T-cell (primary cell): ENCODE measurements at places on chromosomes 16 and 17. TPM values are rescaled to one million over a fixed set of nuclear protein-coding genes. Genes with fewer than 3 reads are reported as not detected.
A peak's percentile ranks its signal among the peaks of the same experiment; 100 is the strongest.

DNA sequence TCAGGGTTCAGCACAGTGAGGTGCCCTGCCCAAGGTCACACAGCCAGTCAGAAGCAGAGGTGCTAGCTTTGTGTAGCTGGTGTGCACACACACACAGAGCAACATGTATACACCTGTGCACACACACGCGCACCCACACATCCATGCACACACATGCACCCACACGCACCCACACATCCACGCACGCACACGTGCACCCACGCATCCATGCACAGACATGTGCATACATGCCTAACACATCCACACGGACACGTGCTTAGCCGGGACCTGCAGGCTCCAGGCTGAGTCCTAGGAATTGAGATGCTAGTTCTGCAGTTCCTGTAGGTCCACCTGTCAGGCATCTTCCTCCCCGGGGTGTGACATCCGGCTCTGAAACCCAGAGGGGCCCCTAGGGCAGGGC is 13.0 kb upstream of the DPEP1 start:
- no peak overlapping the region for H3K27ac ChIP-seq
- DNase-seq: no peak
- no peaks in the 10 kb centered on the region for H3K36me3 ChIP-seq
- no peaks in the 10 kb centered on the region for H3K4me1 ChIP-seq

DNA sequence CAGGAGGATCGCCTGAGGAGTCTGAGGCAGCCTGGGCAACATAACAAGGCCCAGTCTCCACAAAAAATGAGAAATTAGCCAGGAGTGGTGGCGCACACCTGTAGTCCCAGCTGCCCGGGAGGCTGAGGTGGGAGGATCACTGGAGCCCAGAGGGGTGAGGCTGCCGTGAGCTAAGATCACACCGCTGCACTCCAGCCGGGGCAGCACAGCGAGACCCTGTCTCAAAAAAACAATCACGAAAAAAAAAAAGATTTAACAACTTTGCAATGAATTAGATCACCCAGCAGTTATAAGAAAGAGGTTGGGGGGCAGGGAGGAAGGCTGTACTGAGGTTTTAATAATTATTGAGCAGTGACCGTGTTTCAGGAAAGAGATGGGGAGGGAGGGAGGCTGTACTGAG is 49.4 kb downstream of the RPH3AL start:
- DNase-seq: no peak
- peaks cover 22% of the 10 kb centered on the region for H3K27me3 ChIP-seq
- H3K4me1 ChIP-seq: peaks cover 3% of the 10 kb centered on the region

DNA sequence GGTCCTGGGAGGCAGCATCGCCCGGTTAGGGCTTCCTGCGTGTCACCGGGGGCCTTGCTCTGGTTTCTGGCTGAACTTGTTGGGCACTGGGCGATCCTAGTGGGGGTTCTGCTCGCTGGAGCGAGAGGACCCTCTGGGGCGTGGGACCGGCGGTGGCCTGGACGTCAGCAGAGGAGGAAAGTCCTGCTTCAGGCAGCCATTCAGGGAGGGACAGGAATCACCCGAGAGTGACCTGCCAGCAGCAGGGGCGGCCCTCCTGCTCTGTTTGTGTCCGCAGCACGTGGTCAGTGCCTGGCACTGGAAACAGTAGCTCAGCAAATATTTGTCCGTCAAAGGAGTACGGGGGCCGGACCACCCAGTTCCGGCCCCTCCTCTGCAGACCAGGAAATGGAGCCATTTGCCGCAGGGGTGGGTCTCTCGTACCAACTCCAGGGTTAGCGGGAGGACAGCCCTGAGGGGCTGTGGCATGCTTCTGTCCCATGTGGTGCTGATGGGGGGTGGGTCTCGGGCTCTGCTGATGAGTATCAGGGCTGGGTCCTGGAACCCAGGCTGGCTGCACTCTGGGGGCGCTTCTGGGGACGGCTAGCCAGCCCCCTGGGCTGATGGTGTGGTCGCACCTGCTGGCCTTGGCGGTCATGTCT is 48.3 kb downstream of the BAIAP2 start:
- DNase-seq: no peak
- H3K4me3 ChIP-seq: no peak overlapping the region
- H3K36me3 ChIP-seq: no peaks in the 10 kb centered on the region
- no peaks in the 10 kb centered on the region for H3K4me1 ChIP-seq
- no peak overlapping the region for H3K27ac ChIP-seq

DNA sequence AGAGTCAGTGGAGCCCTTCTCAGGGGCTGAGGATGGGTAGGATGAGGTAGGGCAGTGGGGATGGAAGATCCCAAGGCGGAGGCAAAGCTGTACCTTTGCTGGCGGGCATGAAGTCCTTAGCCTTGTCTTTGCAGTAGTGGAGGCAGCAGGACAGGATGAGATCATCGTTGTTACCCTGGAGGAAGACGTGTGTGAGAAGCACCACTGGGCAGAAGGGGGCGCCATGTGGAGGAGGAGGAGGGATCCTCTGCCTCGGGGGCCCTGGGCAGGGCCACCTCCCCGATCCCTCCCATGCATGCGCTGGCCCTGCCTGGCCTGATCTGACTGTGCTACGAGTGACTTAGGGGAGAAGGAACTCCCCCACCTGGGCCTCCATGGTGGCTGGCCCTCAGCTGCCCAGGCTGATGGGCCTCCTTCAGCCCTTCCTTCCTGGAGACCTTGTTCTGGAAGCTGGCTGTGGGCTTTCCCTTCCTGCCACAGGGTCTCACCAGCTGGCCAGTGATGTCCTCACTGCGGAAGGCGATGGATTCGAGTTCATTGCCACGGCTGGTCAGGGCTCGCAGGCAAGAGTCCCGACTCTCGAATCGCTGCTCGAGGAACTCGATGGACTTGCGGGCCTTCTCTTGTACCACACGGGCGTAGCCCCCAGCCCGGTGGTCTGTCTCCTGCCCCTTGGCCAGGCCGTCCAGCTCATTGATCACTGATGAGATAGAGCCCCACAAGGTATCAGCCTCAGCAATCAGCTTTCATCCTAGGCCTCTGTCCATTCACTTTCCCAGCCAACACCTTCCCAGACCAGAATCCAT is 10.3 kb downstream of the HIC1 start:
- no peak overlapping the region for H3K4me3 ChIP-seq
- peaks cover 42% of the 10 kb centered on the region for H3K4me1 ChIP-seq
- peak; percentile 38 for DNase-seq

DNA sequence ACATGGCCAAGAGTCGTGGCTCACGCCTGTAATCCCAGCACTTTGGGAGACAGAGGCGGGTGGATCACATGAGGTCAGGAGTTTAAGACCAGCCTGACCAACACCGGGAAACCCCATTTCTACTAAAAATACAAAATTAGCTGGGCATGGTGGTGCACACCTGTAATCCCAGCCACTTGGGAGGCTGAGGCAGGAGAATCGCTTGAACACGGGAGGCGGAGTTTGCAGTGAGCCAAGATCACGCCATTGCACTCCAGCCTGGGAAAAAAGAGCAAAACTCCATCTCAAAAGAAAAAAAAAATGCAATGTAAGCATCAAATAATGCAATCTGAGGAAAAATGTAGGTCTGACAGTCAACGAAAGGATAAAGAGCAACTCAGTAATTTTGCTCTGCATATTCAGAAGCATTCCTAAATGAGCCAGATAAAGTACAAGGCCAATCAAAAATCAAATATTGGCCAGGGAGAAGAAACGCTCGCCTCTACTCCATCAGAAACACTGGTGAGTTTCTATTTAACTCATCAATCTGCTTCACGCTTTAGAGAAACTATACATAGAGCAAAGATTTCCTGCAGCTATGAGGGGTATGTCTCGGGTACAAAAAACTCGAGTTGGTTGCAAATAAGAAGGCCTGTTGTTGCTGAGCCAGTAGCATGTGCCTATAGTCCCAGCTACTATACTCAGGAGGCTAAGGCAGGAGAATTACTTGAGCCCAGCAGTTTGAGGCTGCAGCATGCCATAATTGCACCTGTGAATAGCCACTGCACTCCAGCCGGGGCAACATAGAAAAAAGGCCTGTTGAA is 3.7 kb downstream of the TXNDC11 start:
- H3K36me3 ChIP-seq: peaks cover 31% of the 10 kb centered on the region
- DNase-seq: no peak
- H3K27ac ChIP-seq: no peak overlapping the region
- H3K4me1 ChIP-seq: peaks cover 5% of the 10 kb centered on the region

GRCh38 chr17:82489117-82489516 is 30.4 kb upstream of the FOXK2 start:
- no peak overlapping the region for H3K4me3 ChIP-seq
- DNase-seq: no peak
- H3K36me3 ChIP-seq: peaks cover 29% of the 10 kb centered on the region
- H3K27ac ChIP-seq: no peak overlapping the region
- no peaks in the 10 kb centered on the region for H3K27me3 ChIP-seq

GRCh38 chr16:75319513-75320411 is 68.3 kb upstream of the BCAR1 start:
- no peak overlapping the region for H3K27ac ChIP-seq
- peaks cover 2% of the 10 kb centered on the region for H3K36me3 ChIP-seq
- peaks cover 9% of the 10 kb centered on the region for H3K27me3 ChIP-seq
- H3K4me3 ChIP-seq: peak overlapping the region; percentile 23
- peaks cover 22% of the 10 kb centered on the region for H3K4me1 ChIP-seq

DNA sequence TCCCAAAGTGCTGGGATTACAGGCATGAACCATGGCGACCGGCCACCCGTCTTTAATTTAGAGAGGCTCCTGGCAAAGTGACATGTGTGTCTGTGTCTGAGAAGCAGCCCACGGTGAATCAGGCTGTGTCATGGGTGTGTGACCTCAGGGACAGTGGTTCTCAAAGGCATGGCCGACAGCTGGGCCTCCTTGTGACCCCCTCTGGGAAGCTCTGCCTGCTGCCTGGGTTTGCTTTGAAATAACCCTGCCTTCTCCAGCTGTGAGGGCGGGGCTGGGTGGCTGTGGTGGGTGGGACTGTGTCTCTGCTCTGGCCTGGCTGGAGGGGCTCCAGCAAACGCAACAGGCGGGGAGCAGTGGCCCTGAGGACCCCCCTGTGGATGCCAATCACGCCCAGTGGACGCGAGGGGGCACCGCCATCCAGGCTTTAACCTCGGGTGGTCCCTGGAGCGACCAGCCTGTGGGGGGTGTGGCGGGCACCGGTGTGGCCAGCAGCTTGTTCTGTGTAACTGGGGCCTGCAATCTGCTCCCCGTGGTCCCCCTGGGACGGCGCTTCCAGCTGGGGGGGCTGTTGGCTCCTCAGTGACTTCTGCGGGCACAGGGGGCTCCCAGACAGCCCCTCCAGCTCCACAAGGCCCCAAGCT is 8.8 kb upstream of the APRT start:
- H3K27me3 ChIP-seq: no peaks in the 10 kb centered on the region
- peaks cover 15% of the 10 kb centered on the region for H3K36me3 ChIP-seq
- H3K4me3 ChIP-seq: no peak overlapping the region
- peaks cover 6% of the 10 kb centered on the region for H3K4me1 ChIP-seq
- no peak overlapping the region for H3K27ac ChIP-seq

DNA sequence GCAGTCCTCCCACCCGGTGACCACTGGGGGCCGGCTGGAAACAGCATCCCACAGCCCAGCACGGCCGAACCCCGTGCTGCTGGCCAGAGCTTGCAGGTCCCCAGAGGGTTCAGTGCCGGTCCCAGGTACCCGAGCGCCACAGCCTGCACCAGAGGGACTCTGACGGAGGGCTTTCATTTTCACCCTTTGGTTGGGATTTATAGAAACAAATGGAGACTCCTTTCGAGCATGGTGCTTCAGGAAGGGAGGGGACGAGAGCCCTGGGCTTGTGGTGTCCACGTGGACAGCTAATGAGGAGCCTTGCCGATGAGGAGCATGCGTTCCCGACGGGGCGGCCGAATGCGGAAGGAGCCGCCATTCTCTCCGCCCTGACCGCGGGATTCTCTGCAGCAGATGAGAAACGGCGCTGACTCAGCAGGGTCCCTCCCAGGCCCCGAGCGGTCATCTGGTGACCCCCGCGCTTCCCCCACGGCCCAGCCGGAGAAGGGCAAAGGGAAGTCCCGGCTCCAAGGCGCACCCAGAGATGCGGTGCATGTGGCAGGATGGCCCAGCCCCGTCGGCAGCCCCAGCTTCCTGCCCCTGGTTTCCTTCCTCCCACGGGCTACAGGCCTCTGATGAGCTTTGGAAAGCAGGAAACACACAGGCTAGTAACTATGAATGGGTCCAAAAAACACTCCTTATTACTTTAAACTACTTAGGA is 9.8 kb downstream of the SLC38A10 start:
- peak overlapping the region; percentile 66 for H3K27ac ChIP-seq
- peak; percentile 60 for DNase-seq
- peaks cover 53% of the 10 kb centered on the region for H3K36me3 ChIP-seq
- H3K4me3 ChIP-seq: peak overlapping the region; percentile 83
- peaks cover 51% of the 10 kb centered on the region for H3K4me1 ChIP-seq
- no peaks in the 10 kb centered on the region for H3K27me3 ChIP-seq

- no peaks in the 10 kb centered on the region for H3K36me3 ChIP-seq
- H3K27ac ChIP-seq: no peak overlapping the region
Measured at GRCh38 chr16:67967183-67967957, 1.1 kb downstream of the SLC12A4 start.

DNA sequence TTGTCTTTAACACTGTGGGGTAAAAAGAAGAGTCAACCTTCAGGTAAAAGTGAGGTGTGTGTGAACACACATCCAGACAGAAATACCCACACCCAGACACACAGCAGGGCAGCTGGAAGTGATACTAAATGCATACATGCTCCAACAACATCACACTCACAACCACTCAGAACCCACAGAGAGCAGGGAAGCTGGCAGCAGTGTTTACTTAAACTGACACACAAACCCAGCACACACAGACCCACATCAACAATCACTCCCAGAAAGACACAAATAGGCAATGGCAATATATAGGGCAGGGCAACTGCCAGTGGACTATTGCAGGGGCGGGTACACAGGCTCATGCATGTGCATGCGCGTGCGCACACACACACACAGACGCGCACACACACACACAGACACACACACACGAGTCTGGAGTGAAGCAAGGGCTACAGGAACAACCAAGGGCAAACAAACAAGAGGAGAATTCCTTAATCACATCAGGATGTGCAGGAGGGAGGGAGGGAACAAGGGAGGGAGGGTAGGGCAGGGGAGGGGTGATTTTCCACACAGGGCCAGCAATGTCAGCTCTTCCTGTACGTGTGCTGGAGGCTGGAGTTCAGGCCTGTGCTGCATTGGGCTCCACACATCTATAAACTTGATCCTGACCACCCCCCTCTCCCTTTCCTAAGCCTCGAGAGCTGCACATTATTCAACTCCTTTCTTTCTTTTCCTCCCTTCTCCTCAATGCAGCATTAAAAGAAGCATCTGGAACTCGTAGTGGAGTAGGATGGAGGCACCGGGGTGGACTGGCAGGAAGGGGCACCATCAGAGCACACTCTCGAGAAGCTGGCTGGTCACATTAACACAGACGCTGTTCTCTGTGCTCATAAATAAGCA is 30.1 kb downstream of the HIC1 start:
- peaks cover 16% of the 10 kb centered on the region for H3K36me3 ChIP-seq
- H3K4me3 ChIP-seq: no peak overlapping the region
- H3K27me3 ChIP-seq: no peaks in the 10 kb centered on the region
- no peak overlapping the region for H3K27ac ChIP-seq
- H3K4me1 ChIP-seq: peaks cover 31% of the 10 kb centered on the region

Gene SLC12A3
- total RNA-seq: not detected

Gene TMEM106A
- total RNA-seq: 9.6 TPM

Gene HBA1
- total RNA-seq: 6.0 TPM

Gene HSD17B1
- total RNA-seq: 1.2 TPM

Gene MYL4
- not detected for total RNA-seq

Gene IL34
- 0.45 TPM for total RNA-seq

Gene NEUROD2
- total RNA-seq: not detected
